Stimulated activated CD4-positive, alpha-beta T cell treated with anti-CD3 and anti-CD28 coated beads, Interleukin-4, amount 100 ng/mL, for 48 hours (primary cell): ENCODE measurements at places on chromosomes 11 and 22.

DNA sequence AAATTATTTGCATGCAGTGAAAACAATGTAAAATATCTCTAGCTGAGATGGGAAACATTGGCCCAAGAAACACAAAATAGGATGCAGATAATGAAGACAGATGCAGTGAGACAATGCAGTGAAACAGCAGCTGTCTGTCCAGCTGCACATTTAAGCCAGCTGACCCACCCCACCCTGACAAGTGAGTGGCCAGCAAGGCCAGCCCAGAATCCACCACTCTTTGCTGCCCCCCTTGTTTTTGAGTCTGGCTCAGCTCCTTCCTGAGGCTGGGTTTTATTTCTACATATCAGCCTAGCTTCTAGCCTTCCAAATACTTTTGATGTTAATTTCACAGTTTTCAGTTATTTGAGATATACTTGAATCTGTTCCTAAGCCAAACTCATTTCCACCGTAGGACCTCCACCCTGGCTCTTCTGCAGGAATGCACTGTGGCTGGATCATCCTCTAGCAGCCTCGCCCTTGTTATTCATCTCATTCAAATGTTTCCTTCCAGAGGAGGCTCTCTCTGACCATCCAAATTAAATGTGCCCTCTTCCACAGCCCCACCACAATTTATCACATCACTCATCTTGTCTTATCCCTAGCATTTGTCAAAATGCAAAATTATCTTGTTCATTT lies 154.1 kb upstream of the POU2AF2 start:
- no peak for DNase-seq

GRCh38 chr11:124898711-124899110 lies 1.0 kb upstream of the ROBO4 start:
- no peak for DNase-seq

GRCh38 chr11:81989093-81989492 lies 744.6 kb downstream of the FAM181B start:
- no peak for DNase-seq

- no peak for DNase-seq
These were observed 617 bp downstream of the TSG101 start for GRCh38 chr11:18526130-18526520.

DNA sequence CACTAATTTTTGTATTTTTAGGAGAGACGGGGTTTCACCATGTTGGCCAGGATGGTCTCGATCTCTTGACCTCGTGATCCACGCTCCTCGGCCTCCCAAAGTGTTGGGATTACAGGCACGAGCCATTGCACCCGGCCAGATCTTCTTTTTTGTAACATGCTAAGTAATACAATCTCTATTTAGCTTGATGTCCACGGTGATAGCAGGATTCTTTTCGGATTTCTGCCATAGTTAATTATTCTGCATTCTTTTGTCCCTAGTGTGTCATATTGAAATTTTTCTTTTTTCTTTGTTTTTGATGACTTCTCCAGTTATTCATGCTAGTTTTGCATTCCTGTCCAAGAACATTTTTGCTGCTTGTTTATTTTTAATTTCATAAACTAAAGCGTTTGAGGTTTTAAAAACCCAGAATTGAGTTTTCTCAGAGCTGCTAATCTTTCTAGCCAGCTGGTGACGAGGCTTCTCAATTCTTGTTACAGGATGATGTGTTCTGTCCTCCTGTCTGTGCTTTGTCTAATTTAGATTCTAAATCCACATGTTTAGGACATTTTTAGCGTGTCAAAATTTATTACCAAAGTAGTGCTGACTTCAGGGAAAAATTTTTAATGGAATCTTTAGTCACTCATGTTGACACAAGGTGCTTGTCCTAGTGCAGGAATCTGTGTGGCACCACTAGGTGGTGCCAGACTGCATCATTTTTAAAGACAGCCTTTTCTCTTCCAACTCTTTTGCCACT lies 21.8 kb downstream of the NF2 start:
- DNase-seq = no peak

- no peak for DNase-seq
These were observed 7.1 kb downstream of the CASP12 start for GRCh38 chr11:104891135-104891534.

DNA sequence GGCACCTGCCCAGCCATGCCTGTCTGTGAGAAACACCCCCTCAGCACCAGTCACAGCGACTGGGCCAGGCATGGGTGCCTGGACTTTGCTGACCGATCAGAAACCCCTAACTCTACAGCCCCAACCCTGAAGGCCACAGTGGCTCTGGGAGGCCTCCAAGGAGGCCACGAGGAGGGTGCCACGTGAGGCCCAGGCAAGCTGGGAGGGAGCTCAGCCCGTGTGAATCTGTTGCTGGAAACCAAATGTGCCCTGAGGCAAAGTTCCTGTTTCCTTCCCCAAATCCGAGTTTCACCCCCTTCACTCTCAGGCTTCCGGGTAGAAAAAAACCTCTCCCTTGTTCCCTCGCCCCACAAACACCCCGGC lies 1.3 kb downstream of the UNC93B1 start:
- DNase-seq = no peak

GRCh38 chr11:2653930-2654739 lies 45.7 kb downstream of the KCNQ1OT1 start:
- no peak for DNase-seq

GRCh38 chr22:37578002-37578401 lies 1.9 kb downstream of the LGALS2 start:
- no peak for DNase-seq

- DNase-seq = no peak
These were observed 452.0 kb downstream of the JRKL start for GRCh38 chr11:96841792-96842191.

GRCh38 chr11:45300715-45301114 lies 14.6 kb upstream of the SYT13 start:
- DNase-seq = no peak

- DNase-seq = no peak
These were observed 8.8 kb upstream of the PDGFB start for GRCh38 chr22:39253435-39254070.

DNA sequence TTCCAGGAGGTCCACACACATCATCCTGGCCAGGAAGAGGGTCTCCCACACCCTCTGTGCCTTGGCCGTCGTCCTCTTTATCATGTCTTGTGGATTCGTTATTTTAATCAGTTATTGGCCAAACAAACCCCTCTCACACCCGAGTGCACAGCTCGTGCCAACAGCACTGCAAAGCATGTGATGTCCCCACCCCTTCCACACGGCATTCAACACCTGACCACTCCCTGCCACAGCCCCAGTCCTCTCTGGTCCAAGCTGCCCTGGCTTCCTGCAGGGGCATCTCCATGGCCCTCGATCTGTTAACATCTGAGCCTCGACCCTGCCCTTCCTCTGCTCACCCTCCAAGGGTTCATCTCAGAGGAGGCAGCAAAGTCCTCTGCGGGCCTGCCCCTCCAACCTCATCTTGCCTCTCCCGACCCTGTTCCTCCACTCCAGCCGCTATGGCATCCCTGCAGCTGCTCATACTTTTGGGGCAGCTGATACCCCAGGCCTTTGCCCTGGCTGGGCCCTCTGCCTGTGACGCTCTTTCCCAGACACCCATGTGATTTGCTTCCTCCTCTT lies 14.0 kb downstream of the MYEOV start:
- DNase-seq = no peak

GRCh38 chr22:49289822-49290679 lies 537.6 kb downstream of the BRD1 start:
- DNase-seq = no peak

DNA sequence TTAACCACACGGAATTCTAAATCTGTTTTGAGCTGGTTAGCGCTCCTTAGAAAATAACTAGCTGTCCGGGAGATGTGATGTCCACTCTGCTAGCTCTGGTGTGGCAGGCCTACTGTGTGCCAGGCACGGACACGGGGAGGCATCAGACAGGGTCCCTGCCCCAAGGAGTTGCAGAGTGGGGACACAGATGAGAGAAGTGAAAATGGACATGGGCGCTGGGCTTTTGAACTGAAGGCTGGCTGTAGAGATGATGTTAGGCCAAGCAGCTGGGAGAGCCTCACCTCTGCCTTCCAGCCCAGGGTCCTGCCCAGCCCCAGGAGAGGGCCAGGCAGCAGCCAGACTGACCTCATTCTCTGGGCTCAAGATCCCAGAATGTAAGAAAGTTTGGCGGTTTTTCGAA lies 368.6 kb downstream of the CTTN start:
- DNase-seq = no peak

DNA sequence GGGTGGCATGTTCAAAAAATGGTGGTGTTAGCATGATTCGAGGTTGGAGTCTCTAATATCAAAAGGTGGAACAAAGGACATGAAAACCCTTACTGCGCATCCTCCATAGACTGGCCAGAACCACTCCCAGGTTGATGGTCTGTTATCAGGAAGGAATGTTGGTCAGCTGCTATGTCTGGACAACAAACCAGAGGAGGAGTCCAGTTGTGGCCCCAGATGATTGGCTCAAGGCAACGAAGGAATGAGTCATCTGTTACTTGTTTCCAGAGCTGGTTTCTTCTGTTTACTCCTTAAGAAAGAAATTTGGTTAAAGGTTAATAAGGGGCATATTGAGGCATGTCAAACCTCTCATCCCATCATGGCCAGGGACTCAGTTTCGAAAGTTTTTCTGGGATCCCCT lies 56.8 kb upstream of the GRIA4 start:
- DNase-seq = no peak

DNA sequence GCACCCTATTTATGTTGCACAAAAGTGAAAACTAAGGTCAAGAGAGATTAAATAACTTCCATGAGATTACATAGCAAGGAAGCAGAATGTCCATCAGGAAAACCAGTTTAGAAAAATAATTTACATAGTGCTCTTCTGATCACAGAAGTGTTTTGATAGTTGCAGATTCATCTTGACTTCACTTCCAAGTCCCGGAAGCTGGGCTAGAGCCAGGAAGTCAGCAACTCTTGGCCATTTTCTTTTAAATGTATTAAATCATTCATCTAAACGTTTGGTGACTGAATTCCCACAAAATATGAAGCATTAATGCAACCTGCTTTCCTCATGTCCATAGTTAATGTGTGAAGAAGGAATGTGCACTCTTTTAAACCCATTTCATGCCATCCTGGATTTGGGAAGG lies 29.7 kb downstream of the APLP2 start:
- no peak for DNase-seq

DNA sequence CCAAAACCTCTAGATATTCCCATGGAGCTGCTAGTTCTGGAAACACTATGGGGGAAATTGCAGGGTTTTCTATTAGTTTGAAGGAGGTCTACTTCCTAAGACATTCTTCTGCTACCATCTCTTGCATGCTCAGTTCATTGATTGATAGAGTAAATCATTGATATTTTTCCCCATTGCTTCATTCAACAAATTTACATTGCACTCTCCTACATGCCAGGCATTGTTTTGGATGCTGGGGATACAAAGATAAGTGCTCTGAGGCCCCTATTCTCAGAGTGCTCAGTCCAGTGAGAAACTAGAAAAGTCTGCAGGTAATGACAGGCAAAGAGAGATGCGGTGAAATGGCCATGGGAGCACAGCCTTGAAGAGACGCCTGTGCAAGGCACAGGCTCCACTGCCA lies 313.1 kb downstream of the KIRREL3 start:
- no peak for DNase-seq

GRCh38 chr11:32751381-32751780 lies 43.1 kb downstream of the CCDC73 start:
- DNase-seq = no peak

DNA sequence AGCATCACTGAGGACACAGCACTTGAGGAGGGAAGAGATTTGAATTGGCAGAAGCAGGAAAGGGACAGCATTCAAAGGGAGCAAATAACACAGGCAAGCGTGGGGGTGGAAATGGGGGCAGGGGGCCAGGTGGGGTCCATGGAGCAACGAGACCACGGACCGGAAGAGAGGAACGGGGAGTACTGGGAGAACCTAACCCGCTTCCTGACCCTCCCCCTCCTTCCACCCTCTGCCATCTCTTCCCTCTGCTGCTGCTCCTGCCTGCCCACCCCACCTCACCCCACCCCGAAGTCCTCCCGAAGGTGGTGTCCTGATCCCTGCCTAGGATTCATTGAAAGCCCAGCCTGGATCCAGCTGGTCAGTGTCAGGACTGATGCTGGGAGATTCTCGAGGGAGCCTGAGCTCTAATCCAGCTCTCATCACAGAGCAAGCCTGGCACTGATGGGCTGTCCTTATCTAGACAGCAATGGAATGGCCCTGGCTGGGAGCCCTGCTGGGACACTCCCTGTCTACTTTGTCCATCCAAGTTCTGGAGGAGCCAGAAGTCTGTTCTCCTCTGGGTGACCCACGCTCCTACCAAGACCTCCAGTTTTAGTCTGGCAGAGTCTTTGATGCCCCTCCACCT lies 105.0 kb downstream of the TRIM29 start:
- no peak for DNase-seq

GRCh38 chr11:23679041-23679440 lies 817.8 kb upstream of the LUZP2 start:
- no peak for DNase-seq

- DNase-seq = no peak
These were observed 79.8 kb downstream of the CLPB start for GRCh38 chr11:72354356-72355115.

DNA sequence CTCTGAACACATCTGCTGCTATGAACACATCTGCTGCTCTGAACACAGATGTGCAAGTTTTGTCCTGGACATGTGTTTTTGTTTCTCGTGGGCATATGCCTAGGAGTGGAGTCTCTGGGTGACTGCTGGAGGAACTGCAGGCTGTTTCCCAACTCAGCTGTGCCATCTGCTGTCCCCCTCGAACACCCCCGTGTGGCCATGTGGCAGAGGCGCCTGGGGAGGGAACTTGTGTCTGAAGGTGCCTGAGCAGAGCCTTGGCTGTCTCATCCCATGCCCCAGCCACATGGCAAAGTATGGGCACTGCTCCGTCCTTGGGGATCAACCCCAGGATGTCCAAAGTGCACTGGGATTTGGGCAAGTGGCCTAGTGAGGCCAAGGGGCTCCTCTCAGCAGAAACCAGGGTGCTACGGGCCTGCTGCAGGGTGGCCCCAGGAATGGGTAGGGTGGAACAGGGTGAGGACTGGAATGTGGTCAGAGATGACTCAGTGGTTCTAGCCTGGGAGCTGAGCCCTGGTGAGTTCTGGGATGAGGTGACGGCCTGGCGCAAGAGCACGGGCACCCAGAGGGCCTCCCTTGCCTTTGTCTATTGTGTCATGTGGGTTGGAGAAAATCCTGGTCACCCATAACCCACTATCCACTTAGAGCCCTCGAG lies 14.7 kb downstream of the GATD1 start:
- no peak for DNase-seq

DNA sequence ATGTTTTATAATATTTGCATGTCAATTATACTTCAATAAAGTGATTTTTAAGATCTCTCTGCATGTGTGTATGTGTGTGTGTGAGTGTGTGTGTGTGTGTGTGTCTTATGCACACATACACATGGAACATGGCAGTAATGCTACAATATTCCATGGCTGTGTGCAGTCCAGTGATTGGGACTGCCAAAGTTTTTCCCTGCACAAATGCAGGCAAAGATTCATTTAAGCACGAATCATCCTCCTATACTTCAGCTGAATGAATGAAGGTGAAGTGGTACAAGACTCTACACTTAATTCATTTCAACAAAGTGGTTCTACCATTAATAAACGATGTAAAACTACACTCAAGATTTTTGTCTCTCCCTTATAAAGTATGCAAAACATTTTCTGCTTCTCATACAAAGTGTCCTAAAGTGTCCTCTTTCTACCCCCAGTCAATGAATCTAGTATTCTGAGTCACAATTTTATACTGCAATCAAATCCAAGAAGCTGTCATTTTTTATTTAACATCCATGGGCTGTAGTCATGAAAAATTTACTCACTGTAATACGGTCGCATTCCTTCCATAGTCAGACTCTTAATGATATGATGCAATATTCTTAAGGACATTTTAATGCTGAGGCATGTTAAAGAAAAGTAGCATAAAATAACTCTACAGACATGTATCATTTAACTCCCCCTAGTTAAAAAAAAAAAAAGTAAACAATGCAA lies 132.4 kb downstream of the TTC28 start:
- no peak for DNase-seq
